D721Med (cell line): ENCODE measurements at places on chromosomes 12 and 14.

DNA sequence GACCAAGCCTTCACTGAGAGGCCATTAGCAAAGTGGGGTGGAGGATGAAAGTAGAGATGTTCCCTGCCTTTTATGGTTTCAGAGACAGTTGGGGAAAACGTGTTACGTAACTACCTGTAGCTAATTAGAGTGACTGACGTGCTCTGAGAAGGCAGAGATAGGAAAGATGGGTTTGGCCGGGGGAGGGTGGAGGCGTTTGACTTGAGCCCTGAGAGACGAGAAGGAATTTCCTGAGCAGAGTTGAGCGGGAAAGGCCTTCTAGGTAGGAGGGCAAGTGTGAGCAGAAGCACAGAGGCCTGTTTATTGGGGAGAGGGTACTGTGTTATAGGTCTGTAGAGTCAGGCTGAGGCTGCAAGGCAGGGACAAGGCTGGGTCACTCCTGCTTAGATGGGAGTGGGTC is 8.6 kb downstream of the TUNAR start:
- DNase-seq: no peak

DNA sequence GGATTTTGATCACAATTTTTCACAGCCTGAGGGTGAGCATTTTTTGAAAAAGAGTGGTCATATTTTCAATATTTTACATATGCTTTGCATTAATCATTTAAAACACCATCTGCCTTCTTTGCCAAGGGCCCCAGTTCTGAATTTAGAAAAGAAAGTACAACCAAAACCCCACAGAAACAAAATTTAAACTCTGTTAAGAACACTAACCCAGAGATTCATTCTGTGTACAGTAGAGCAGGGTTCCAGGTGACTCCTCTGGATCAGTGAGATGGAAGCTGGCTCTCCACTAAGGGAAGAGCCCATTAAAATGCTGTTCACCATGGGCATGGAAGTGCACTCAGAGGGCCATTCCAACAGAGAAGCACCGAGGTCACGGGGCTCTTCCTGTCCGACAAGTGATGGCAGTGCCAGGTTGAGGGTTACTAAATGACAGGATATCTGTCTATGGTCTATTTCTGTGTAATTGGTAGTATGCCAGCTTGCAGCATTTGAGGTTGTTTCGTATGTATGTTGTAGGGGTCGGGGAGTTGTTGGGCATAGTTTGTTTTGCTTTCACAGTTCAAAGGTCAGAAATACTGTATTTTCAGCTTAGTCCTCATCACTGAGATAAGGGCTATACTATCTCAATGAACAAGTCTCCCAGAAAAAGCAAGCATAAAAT is 95.9 kb downstream of the SLC35F4 start:
- DNase-seq: no peak

GRCh38 chr12:52629281-52630007 is 11.1 kb upstream of the KRT73 start:
- no peak for DNase-seq

DNA sequence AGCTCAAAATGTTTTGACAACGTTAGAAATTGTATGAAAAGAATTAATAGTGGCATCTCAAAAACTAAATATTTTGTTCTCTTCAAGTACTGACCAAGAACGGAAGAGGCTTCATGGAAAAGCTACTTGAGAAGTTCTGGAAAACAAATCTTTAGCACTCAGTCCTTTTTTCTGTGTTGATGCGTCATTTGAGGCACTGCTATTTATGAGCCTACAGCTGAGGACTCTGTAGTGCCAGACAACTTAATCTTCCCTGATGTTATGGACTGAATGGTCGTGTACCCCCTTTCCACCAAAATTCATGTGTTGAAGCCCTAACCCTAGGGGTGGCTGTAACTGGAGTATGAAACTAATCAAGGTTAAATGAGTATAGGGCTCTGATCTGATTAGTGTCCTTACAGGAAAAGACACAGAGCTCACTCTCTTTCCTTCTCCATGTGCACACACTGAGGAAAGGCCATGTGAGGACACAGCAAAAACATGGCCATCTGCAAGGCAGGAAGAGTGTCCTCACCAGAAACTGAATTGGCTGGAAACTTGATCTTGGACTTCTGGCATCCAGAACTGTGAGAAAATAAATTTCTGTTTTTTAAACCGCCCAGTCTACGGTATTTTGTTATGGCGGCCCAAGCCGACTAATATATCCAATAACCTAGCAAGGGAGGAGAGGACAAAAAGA is 337.0 kb upstream of the CLEC14A start:
- DNase-seq: no peak

DNA sequence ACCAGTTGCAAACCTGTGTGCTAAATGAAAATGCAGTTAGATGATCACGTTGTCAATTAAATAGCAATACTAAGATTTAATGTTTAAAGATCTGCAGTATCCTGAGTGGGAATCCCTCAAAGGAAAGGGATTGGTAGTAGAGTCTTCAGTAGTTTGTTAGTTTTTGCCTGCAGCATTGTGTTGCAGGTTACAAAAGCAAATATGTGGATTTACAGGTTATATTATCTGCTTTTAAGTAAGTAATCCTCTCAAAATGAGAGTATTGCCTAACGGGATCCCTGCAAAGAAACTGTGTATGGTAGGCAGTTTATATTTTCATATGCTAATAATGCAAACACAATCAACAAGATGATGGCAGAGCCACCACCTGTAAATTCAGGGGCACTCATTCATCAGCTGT is 72.2 kb upstream of the OSBPL8 start:
- no peak for DNase-seq

DNA sequence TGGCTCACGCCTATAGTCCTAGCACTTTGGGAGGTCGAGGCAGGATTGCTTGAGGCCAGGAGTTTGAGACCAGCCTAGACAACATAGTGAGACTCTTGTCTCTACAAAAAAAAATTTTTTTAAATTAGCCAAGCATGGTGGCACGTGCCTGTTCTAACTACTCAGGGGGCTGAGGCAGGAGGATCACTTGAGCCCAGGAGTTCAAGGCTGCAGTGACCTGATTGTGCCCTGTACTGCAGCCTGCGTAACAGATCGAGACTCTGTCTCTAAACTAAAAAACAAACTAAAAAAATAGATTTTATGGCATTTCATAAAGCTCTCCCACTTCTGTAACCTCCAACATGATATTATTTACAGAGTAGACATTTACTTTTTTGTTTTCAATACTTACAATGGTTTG is 29.6 kb downstream of the PNMA1 start:
- DNase-seq: no peak

- no peak for DNase-seq
Measured at GRCh38 chr12:81143057-81143456, 65.2 kb downstream of the ACSS3 start.

DNA sequence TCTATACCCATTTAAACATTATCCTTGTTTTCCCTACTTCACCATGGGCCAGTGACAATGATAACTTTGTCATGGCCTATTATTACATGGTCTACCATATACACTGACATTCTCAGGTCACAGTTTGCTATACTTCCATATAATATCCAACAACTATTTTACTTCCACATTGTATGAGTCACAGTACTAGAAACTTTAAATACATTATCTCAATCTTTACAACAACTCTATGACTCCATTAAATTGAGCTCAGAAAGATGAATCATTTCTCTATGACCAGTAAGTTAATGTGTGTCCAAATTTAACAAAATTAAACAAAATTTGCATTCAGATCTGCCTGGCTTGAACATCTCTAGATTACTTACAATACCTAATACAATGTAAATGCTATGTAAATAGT is 93.9 kb downstream of the PLEKHG7 start:
- DNase-seq: no peak

GRCh38 chr14:89178800-89179535 is 238.1 kb downstream of the FOXN3 start:
- no peak for DNase-seq

GRCh38 chr12:91991399-91992187 is 154.1 kb downstream of the BTG1 start:
- DNase-seq: no peak

GRCh38 chr12:109586385-109587296 is 13.0 kb downstream of the MVK start:
- no peak for DNase-seq

GRCh38 chr14:45793081-45793480 is 540.1 kb upstream of the MIS18BP1 start:
- no peak for DNase-seq

GRCh38 chr12:76030341-76031080 is 1.1 kb downstream of the PHLDA1 start:
- DNase-seq: no peak

- DNase-seq: no peak
Measured at GRCh38 chr14:104983231-104983721, 2.3 kb upstream of the CLBA1 start.

- DNase-seq: no peak
Measured at GRCh38 chr12:47907851-47908454, 3.2 kb upstream of the VDR start.

DNA sequence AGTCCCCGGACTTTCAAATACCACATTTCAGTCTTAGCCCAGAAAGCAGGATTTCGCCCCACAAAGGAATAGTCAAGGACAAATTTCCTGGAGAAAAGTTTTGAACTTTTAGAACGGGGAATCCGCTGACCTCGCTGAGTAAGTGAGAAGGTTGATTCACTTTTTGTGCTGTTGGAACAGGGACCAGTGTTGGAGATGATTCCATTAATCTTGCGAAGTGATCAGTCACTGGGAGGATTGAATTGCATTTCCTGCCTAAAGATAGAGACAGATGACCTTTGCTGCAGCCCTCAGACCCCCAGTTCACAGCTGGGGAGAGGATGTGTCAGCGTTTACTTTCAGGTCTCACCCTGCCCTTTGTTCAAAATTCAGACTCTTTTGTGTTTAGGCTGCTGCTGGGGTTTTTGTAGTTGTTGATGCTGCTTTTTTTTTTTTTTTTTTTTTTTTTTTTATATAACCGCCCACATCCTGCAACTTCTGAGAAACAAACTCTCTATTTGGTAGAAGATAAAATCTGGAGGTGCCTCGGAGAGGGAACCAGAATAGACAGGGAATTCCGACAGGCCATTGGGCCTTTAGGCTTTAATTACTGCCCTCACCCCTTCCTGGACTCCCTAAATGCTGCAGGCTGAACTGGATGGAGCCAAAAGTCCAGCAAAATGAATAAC is 9.8 kb upstream of the KDM2B start:
- DNase-seq: no peak

DNA sequence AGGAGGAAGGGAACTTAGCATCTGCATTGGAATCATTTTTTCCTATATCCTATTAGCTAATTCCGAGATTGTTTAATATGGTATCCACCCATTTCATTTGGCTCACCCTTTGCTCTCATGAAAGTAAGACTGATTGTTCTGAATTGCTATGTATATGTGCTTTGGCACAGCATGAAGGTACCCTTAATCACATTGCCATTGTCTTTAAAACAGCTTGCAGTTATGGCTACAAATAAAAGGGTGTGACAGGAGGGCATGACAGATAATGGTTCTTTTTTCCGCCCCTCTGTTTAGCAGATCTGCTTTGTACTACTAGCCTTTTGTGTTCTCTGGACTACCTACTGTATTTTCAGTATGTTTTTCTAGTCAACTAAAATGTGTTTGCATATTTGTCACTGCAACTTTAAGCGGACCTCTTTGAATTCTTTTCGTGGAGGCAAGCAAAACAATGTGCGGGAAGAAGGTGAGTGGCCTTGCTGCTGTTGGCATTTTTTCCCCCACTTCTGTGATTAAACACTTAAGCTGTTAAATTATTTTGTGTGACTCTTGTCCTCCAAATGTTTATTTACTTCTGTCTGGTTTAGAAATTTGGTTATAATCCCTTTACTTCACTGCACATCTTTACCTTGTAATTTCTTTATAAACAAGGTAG is 35.8 kb downstream of the FBXO34 start:
- DNase-seq: no peak

DNA sequence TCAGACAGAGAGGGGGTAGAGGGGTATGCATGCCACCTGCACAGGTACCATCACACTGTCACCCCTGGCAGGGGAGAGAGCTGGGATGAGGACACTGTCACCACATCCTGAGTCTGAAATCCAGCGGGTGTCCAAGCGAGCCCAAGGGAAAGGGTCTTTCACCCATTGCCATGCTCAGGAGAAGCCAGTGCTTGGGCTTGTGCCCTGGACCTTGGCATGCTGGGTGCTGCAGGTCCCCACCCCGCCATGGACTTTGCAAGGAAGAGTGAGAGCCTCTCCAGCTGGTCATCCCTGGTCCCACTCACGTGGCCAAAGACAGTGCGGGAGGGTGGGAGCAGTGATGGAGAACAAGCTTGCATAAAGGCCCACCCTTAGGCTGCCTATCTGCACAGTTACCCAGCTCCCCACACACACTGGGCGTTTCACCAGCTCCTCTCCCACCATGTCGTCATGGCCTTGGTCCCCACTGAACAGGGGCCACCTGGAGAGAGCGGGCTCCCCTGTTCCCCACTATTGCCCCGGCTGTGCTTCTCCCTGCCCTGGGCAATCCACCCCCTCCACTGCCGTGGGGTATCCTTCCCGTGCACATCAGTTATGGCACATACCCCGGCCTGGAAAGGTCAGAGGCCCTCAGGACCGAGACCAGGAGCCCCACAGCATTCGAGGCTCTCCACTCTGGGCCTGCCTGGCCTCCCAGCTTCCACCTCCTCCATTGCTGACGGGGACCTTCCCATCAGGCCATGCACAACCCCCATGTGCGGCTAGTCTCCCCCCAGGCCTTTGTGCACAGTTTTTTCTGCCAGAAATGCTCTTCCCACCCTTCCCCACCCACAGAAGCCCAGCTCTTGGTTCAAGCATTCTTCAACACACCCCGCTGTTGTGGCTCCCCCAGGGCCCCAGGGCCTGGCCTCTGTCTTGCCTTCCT is 58.6 kb upstream of the BCL11B start:
- no peak for DNase-seq

GRCh38 chr12:41189395-41190251 is 1.5 kb downstream of the PDZRN4 start:
- no peak for DNase-seq

- DNase-seq: no peak
Measured at GRCh38 chr12:20946732-20947131, 136.2 kb downstream of the SLCO1B3 start.

GRCh38 chr12:100706033-100706432 is 88.5 kb upstream of the ANO4 start:
- no peak for DNase-seq

- no peak for DNase-seq
Measured at GRCh38 chr14:90400904-90401561, 4.2 kb downstream of the CALM1 start.

DNA sequence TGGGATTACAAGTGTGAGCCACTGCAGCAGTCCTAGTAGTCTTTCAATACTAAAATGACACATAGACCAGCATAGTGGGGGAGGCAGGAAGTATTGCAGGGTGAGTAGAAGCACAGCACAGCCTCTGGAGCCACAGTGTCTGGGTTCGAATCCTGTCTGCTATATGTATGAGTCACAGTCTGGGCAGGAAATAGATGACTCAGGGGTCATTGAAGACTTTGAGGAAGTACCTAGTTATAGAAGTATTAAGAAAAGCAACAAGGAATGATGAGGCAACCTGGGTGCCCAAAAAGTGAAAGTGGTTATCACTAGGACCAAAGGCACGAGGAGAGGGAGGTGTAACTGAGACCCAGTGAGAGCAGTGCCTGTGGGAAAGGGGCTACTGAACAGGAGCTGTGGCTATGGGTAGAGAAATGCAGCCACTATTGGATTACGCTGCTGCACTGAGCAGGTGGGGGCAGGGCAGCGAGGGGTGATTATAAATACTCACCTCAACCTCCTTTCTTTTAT is 124.0 kb downstream of the PDE3A start:
- DNase-seq: no peak

- DNase-seq: no peak
Measured at GRCh38 chr12:69657376-69658137, 41.5 kb downstream of the BEST3 start.
